ENCODE measurements at places on chromosomes 11 and 22.

- DNase-seq, result no peak
These were observed 57.5 kb upstream of the SC5D start for GRCh38 chr11:121235057-121235456.

GRCh38 chr11:42066113-42066512 lies 606.7 kb upstream of the LRRC4C start:
- no peak for DNase-seq

- DNase-seq, result no peak
These were observed 84.7 kb downstream of the DGCR2 start for GRCh38 chr22:19037282-19038163.

DNA sequence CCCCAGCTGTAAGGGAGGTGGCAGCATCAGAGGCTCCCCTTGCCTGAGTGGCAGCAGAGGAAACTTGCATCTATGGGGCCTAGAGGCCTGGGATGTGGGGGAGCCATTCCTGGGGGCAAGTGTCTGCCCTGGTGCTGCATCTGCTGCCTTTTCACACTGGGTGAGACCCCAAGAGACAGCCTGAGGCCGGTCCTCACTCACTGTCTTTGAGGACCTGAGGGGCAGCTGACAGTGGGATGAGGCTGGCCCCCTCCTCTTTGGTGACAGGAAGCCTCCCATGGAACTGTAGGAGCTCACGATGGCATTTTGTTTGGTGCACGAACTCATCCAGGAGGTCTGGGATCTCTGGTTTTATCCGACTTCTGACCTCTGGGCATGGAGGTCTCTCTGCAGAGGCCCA lies 82.2 kb upstream of the PRODH start:
- DNase-seq, result no peak

- DNase-seq, result peak; percentile 86
These were observed 30.5 kb downstream of the CD82 start for GRCh38 chr11:44595964-44596381.

- DNase-seq, result no peak
These were observed 64.1 kb downstream of the CLPB start for GRCh38 chr11:72370201-72370600.

- DNase-seq, result no peak
These were observed 18.6 kb downstream of the GLYATL1 start for GRCh38 chr11:58957922-58958321.

DNA sequence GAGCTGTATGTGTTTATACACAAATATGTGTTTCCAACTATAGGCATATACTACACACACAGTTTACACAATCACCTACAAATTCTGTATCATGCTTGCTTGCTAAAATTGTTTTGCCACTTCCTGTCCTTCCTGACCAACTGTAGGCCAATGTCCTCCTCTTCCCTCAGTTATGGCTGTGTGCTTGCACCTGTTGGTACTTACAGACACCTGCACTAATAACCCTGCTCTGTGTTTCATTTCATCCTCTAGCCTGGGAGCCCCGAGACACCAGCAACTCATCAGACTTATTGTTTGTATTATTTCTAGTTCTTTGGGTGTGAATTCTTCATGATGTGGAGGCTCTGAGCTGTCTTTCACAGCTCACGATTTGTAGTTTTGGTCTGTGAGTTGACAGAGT lies 1.8 kb upstream of the NCF4 start:
- DNase-seq, result no peak

GRCh38 chr22:29245626-29246385 lies 22.0 kb downstream of the RHBDD3 start:
- peak; percentile 87 for DNase-seq

GRCh38 chr11:47571357-47571729 lies 5.9 kb downstream of the PTPMT1 start:
- DNase-seq, result peak; percentile 6

DNA sequence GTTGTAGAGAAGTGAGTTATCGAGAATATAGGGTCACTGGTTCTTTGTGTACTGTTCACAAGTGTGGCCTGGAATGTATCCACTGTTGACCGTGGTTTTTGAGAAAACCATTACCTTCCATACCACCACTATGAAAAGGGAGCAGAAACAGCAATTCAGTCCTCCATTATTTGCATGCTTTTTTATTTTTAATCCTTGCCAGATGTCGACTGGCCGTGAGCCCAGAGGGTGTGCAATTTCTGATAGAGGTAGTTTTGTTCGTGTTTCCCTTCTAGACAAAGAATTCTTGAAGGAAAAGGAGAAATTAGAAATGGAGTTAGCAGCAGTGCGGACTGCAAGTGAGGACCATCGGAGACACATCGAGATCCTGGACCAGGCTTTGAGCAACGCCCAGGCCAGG lies 81.7 kb downstream of the AMOTL1 start:
- no peak for DNase-seq

DNA sequence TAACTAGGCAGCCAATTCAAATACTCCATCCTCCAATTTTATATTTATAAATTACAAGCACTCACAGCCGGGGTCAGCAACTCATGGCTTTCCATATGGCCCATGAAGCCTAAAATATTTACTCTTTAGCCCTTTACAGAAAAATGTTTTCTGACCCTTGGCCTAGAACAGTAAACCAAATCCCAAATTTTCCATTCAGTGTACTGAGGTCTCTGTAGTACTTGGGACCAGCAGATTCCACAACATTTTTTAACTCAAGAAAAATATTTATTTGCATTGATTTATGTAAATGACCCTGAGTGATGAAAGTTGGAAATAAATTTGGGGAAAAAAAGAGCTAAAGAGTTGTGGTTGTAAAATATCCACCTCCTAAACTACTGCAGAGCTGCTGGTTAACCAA lies 82.6 kb downstream of the SLC1A2 start:
- DNase-seq, result no peak

DNA sequence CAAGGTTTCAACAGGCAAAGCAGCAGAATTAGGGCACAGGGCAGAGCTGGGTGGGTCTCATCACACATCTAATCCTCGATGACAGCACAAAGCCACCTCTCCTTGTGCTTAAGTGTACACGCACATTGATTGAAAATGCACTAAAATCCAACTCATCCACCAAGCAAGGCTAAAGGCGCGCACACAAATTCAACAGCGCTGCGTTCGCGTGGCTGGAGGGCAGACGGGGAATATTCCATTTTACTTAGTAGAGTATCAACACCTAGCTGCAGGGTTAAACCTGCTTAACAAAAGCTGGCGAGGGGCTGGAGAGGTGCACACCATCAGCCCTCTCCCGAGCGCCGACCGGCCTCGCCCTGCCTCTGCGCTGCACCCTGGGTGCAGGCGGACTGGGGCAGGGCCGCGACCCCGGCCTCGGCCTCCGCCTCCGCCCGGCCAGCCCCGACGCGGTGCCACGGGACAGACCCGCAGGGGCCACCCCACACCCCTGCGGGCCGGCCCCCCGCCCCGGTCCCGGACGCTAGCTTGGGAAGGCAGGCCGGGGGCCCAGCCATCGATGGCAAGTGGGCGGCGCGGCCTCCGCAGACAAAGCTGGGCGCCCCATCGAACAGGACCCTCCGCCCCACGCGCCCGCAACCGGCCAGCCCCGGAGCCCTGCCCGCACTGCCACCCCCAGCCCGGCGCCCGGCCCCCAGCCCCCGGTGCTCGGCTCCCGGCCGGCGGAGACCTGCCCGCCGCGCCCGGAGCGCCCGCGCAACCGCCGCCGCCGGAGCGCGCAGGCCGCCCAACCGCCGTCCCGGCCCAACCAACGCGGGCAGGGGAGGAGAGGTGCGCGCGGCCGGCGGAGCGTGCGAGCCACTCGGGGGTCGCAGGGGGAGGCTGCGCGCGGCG lies 929 bp downstream of the PRDM10 start:
- peak; percentile 77 for DNase-seq

DNA sequence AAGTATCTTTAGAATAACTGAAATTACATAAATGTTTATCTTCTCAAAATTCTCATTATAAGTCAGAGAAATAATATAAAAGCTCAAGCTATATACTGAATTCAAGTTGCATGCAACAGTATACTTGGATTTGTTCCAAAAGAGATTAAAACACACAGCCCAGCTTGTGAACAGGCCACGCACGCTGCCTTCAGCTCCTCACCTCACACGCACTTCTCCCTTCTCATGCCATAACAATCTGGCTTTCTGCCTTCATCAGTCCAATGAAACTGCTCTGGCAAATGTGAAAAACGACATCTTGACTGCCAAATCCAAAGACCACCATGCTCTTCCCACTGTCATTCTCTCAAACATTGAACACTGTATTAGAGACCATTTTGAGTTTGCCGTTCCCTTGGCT lies 22.1 kb downstream of the ATP6V1E1 start:
- DNase-seq, result no peak

- no peak for DNase-seq
These were observed 112.1 kb downstream of the ATXN10 start for GRCh38 chr22:45783690-45784089.

DNA sequence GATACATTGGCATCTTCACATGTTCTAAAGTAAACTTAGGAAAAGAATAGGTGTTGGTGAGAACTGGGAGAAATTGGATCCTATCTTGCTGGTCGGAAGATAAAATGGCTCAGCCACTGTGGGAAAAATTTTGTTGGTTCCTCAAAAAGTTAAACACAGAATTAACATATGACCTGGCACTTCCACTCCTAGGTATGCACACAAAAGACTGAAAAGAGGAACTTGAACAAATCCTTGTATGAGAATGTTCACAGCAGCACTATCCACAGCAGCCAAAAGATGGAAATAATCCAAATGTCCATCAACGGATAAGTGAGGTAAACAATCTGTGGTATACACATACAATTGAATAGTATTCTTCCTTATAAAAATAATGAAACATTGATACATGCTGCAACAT lies 4.8 kb upstream of the TPH1 start:
- DNase-seq, result no peak

- no peak for DNase-seq
These were observed 74.5 kb downstream of the INSC start for GRCh38 chr11:15189189-15189588.

GRCh38 chr11:60939855-60940254 lies 12.1 kb downstream of the SLC15A3 start:
- no peak for DNase-seq

- no peak for DNase-seq
These were observed 638.5 kb downstream of the NTM start for GRCh38 chr11:132008872-132009271.

- no peak for DNase-seq
These were observed 101.6 kb downstream of the COMMD9 start for GRCh38 chr11:36187622-36188021.

GRCh38 chr11:71562120-71562519 lies 3.2 kb upstream of the KRTAP5-10 start:
- no peak for DNase-seq

GRCh38 chr22:19478045-19478900 lies 720 bp downstream of the UFD1 start:
- no peak for DNase-seq

GRCh38 chr22:23243006-23243573 lies 62.8 kb downstream of the BCR start:
- no peak for DNase-seq

DNA sequence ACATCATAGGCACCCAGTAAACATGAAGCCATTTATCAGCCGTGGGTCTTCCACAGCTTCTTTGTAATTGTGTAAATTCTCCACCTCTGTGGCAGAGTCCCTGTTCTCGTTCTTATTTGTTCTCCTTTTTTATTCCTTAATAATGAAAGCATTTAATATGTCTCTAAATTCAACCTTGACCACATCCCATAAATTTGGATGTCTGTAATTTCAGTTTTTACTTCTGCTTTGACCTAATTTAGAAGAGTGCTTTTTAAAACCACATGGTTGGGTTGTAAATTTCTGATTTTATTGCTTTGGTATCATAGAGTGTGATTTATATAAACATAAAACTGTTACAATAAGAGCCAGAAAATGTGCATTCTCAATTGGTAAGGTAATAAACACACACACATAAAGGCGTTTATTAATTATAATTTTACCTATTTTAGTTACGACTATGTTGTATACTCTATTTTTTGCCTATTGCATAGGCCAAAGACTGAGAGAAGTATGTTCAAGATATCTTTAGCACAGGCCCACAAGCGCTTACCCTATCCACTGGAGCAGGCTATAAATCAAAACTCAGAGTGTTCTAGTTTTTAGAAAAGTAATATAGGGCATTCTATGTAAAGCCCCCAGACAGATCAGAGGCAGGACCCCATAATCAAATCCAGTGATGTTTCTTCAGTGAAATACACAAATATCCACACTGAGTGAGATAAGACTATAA lies 58.0 kb upstream of the CCND1 start:
- DNase-seq, result no peak

DNA sequence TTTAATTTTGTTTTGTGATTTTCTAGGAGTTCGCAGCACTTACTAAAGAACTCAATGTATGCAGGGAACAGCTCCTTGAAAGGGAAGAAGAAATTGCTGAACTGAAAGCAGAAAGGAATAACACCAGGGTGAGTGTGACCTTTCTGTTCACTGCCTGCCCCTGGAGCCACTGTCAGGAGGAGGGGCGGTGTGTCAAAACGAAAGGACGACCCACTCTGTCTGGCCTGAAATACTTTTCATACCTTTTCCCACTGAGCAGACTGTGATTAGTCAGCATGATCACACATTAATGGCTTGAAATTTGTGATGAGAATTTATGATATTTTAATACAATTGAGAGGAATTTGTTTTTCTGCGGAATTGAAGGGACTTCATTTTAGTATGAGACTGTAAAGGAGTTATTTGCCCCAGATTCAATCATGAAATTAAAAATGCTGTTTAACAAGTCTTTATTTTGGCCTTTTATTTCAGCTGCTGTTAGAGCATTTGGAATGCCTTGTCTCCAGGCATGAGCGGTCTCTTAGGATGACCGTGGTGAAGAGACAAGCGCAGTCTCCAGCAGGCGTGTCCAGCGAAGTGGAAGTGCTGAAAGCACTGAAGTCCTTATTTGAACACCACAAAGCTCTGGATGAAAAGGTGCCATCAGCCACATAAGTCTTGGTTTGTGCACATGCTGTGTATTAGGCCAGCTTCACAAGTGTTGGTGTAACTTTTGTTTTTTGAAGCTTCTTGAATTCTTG lies 54.1 kb downstream of the PPFIA1 start:
- no peak for DNase-seq

GRCh38 chr11:117287668-117288067 lies 3.5 kb upstream of the BACE1-AS start:
- no peak for DNase-seq

DNA sequence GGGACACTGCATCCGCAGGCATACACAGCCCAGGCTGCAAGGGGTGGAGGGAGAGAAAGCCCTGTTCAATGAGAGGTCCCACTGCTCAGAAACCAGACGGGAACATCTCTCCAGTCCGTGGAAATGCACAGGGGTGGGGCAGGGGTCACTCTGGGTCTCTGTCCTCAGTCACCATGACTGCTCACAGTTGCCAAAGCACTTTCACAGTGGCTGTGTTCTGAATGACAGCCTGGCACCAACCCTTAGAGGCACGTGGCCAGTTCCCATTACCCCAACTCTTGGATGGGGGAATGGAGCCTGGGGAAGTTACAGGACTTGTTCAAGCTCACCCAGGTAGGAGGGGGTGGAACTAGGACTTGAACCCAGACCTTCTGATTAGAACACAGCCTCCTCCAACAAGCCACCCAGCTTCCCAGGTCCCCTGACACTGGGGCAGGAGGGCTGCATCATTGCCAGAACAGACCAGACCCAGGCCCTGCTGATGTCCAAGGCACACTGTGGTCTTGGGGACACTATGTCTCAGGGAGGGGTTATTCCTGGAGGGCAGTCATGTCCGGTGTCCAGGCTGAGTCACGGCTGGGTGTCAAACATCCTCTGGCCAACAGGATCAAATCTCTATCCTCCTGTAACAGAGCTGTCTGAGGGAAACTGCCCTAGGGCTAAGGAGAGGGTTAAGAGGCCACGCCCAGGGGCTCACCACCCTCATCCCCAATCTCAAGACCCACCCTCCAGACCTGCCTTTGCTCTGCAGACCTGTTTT lies 8.2 kb downstream of the ZNF70 start:
- DNase-seq, result no peak
